ENCODE measurements at places on chromosomes 2 and 18.

DNA sequence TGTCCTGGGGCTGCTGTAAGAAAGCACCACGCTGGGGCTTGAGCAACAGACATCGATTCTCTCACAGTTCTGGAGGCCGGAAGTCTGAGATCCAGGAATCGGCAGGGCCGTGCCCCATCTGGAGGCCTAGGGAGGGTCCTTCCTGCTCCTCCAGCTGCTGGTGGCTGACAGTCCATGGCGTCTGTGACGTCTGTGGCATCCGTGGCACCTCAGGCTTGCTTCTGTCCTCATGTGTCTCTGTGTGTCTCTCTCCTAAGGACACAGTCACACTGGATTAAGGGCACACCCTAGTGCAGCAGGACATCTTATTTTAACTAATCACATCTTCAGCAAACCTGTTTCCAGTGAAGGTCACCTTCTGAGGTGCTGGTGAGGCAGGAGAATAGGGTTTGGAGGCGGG is 32.6 kb upstream of the KCNF1 start:
- DNase-seq = no peak

- no peak for DNase-seq
These were observed 15.1 kb downstream of the PLCD4 start for GRCh38 chr2:218622606-218623365.

- DNase-seq = no peak
These were observed 140.3 kb downstream of the NDUFA10 start for GRCh38 chr2:239884875-239885274.

DNA sequence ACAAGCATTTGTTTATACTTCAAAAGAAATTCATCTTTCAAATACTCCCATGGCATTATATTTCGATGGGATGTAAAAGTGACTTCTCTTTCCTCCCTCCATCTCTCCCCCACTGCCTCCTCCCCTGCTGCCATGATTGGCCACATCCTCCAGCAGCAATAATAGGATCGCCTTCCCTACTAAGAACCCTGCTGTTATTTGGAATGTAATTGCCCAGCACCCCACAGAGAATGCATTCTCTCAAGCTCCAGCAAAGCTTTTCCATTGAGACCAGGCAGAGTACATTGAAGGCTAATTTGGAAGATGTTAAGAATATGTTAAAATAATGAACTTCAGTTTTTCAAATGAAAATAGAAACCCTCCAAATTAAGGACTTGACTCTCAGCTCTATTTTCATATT is 375.4 kb upstream of the ACVR2A start:
- DNase-seq = no peak

GRCh38 chr2:160199683-160200389 is at the start of gene ITGB6:
Gene ITGB6 (minus strand): TSS chr2:160200272. CDS start chr2:160200063, 209 bp downstream.
- no peak for DNase-seq

- DNase-seq = no peak
These were observed 37.7 kb downstream of the TGFA start for GRCh38 chr2:70515938-70516337.
